ENCODE measurements at places on chromosomes 3 and 15.

- DNase-seq, result no peak
These were observed 14.0 kb upstream of the TCAIM start for GRCh38 chr3:44324584-44324983.

GRCh38 chr3:85005946-85006345 lies 47.2 kb downstream of the CADM2 start:
- DNase-seq, result no peak

DNA sequence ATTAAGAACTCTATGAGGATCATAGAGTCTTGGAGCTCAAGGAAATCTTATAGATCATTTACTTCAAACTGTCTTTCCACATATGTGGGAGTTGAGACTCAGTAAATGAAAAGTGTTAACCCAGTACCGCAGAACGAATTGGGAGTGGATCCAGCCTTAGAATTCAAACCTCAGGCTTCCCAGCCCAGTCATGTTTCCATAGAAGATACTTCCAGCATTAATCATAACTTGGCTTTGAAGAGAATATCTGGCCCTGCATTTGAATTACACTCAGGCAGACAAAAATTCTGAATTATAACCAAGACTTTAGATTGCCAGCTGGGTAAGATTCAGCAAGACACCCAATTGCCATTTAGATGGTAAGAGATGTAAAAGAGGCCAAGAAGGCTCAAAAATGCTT lies 972.0 kb downstream of the TUSC7 start:
- DNase-seq, result no peak

DNA sequence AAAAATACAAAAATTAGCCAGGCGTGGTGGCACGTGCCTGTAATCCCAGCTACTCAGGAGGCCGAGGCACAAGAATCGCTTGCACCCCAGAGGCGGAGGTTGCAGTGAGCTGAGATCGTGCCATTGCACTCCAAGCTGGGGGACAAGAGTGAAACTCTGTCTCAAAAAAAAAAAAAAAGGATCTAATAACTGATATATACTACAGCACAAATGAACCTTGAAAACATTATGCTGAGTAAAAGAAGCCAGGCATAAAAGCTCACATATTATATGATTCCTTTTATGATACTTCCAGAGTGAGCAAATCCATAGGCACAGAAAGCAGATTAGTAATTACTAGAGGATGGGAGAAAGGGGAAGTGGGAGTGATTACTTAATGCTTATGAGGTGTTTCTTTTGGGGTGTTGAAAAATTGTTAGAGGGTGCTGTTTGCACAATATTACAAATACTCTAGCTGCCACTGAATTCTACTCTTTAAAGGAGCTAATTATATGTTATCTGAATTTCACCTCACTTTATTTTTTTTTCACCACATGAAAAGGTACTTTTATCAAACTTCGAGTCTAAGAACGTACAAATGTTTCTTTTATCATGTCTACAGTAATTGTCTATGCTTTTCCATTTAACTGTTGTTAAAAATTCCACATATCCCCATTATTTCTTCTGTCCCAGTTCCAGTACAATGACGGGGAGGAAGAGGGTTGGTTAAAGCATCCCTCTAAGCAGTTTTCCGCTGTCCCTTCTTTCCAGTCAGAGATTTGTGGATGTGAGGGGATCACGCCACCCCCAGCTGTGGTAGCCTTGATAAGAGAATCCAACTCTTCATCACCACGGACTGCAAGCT lies 77.7 kb upstream of the FAM174B start:
- DNase-seq, result no peak

DNA sequence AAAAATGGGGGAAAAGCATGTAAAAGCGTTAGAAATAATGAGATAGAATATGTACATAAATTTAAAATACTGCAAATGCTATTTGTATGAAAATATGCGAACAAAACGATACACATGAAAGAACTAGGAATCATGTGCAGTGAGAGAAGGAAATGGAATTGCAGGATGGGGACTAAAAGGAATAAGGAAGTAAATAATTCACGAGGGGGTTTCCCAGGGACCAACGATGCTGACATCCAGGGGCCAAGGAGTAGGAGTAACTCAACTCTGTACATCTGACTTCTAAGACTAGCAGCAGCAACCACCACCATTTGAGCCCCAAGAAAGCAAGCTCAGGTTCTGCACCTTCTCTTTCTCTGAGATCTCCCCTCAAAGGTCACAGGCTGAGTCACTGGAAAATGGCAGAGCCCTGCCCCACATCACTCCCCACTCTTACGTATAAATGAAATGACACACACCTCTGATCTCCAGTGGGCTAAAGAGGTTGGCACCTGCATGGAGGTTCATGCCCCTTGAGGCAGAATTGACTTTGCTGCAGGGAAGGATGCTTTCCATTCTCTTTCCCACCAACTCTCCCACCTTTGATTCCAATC lies 100.0 kb upstream of the DLG1 start:
- DNase-seq, result no peak

DNA sequence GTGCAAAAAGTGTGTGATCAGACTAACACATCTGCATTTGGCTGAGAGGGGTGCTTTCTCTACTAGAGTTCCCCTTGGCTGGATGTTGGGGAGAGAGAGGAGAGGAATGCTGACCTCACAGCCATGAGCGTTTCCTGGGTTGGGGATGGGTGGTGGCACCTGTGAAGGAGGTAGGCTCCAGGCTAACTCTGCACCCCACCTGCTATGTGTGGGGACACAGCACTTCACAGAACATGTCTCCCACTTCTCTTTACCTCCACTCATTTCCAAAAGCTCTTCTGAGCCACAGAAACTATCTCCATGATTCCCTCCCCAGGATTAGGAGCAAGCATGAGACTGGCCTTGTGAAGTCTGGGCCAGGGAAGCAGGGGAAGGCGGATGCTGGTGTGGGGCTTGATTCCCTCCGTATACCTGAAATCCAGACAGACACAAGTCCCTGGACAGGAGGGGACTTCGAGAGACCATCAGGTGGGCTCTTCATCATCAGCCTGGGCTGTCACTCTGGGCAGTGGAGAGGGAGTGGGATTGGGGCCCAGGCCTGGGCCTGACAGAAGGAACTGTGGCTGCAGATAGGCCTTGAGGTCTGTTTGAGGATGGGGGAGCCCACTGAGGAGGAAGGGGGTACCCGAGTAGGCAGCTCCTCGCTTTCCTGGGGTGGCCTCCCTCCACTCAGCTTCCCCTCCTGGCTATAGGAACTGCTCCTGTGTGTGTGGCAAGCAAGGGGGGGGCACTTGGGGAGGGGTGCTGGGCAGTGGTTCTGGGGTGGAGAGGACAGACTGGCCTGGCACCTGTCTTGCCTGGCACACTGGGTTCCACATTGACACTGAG lies 40.7 kb downstream of the FEM1B start:
- no peak for DNase-seq

DNA sequence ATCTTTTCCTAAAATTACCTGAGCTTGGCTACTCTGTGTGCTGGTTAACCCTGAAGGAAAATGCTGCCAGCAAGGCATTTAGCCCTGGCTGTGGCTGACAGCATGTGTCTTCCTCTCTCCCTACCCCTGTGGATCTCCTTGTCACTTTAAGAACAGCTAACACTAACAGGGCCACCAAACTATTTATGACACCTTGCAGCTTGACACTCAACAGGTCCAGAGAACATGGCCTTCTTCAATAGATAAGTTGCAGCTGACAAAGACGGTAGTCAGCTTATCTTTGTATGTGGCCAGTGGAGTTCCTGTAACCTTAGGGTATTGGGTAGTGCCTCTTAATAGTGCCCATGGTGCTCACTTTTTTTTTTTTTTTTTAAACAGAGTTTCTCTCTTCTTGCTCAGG lies 32.0 kb upstream of the COPB2 start:
- DNase-seq, result no peak

DNA sequence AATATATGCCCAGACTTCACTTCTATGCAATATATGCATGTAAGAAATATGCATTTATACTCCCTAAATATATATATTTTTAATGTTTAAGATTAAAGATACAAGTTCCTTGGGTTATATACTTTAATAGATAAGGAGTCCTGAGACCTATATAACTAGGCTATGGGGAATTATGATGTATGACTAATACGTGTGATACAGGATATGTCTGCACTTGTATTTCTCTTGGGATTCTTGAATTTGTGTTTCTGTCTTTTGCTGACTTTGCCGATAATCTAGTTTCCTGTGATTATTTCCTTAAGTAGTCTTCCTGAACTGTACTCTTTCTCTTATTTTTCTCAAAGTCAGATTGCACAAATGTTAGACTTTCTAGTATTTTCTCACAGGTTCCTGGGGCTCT lies 109.6 kb downstream of the PIK3CB start:
- DNase-seq, result peak; percentile 24

GRCh38 chr3:161093895-161094294 lies 11.3 kb downstream of the B3GALNT1 start:
- no peak for DNase-seq

DNA sequence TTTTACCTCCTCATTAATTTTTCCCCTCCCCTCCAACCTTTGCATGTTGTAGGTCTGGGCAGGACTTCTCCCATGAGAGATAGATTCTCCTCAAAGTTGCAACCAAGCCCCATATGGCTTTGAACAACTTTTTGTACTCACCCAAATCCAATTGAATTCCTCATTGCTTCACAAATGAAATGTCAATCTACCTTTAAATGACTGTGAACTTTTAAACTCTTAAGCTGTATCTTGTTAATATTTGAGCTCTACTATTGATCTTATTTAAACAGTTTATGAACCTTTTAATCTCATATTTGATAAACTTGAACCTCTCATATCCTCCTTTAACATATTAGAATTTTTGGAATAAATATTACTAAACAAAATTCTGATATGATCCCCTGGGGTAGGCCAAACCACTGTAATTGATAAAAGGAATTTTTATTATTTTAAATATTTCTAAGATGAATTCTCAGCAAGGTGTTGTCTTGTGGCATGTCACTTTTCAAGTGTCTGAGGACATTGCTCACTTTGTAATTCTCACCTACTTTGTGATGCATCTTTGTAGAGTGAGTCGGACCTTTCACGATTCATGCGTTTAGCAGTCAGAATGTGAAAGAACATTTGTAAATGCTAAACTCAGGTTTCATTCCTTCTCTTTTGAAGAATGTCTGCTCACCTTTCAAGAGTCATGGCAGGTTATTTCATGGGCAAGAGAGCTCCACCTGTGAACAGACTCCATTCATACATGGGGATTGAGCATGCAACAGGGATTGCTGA lies 23.4 kb upstream of the GREM1 start:
- DNase-seq, result no peak

DNA sequence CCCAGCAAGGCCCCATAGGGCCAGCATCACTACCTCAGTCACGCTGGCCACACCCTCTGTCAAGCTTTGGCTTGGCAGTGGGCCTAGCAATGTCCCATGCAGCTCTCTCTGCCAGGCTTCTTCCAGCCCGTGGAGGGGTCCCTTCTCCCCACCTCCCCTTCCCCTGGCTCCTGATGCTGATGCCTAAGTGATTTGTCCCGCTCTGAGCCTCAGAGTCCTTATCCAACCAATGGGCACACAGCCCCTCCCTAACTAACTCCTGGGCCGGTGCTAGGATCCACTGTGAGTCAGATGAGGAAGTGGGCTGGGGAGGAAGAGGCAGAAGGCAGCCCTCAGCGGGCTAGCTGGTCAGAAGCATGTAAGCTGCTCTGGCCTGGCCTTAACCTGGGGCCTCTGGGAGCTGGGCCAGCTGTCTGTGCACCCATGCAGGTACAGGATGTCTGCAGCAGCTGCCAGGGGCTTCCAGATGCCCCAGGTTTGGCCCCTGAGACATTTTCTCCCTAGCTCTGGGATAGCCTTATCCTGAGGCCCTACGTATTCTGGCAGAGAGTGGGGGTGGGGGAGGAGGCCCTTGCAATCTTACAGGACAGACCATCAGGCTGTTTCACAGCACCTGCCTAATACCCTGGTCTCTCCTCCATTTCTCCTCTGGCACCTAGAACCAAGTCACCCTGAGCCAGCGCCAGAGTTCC lies 740 bp upstream of the ZBTB47 start:
- DNase-seq, result peak; percentile 86

DNA sequence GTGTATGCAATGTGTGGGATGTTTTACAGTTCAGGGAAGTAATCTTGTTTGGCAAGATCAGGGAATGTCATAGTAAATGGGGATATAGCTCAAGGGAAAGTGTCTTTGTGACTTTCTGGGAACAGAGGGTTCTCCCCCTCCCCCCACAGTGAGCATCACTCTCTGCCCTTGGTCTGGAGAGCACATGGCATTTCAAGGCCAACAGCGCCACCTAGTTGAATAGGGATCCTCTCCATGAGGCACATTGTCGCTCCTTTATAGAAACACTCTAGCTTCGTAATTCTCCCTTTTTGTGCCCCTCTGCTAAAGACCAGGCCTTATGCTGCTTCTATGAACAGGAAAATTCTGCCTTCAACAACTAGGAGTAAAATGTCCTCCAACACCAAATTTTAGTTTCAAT lies 37.1 kb upstream of the ARNT2 start:
- peak; percentile 11 for DNase-seq

DNA sequence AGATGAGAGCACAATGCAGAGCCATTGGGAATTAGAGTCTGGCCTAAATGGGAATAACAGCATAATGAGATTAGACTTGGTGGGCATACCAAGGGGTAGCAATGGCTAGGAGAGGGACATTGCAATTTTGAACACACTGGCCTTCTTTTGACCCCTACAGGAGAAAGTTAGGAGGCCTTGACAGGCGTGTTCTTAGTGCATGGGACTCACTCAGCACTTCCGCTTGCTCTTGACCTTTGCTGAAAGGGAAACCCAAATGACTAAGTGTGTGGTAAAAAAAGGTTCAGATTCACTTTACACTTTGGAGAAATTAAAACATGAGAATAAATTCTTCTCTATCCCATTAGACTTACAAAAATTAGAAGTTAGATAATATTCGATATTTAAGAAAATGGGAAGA lies 317.4 kb downstream of the DIPK2A start:
- DNase-seq, result no peak

- DNase-seq, result no peak
These were observed 411.7 kb upstream of the RORA start for GRCh38 chr15:61640756-61641155.

DNA sequence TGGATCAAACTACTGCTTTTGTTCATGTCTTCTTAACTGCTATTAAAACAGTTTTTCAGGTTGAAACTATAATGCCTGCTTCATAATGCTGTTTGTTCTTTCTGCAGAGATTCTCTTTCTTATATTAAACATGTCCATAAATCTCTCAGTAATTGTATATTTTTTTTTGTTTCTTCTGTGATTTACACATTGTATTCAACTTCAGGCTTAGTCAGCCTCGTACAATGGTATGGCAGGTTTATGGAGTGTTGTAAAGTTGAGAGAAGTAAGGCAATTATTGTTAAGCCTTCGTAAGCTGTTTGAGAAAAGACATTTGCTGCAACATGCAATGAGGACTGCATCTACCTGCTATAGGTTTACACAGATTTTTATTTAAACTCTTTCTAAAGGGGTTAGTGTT lies 977.1 kb downstream of the DIPK2A start:
- DNase-seq, result no peak
